ENCODE measurements at places on chromosomes 7 and 10.
A peak's percentile ranks its signal among the peaks of the same experiment; 100 is the strongest.

DNA sequence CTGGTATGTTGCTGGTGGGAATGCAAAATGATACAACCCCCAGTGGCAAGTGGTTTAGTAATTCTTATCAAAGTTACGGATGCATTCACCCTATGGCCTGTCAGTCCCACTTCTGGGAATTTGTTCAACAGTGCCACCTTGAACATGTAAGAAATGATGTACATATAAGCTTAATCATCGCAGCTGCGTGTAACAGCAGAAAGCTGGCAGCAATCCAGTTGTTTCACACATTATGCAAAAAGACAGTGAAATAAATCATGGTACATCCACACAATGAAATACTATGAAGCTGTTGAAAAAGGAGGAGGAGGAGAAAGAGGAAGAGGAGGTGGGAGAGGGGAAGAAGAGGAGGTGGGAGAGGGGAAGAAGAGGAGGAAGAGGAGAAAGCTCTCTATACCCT lies 76.2 kb upstream of the MYL10 start:
- no peak for DNase-seq

DNA sequence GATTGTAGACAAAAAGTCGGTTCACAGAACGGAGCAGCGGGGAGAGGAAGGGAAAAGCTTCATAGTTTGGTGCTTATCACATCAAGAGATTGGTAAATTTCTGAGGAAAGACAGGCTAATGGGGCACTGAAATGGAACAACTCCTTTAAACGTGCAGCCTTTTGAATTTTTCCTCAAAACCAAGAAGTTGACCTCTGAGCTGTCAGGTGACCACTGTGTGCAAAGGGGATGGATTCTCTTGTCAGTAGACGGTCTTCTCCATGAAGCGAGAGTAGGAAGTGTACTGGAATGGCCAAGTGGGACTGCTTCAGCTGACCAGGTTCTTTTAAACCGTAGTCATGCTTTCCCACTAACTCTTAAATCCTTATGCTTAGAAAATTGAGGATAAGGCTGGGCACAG lies 11.2 kb upstream of the ZSCAN21 start:
- no peak for DNase-seq

GRCh38 chr10:13400196-13400965 lies 52.3 kb upstream of the SEPHS1 start:
- DNase-seq: no peak

- peak; percentile 54 for DNase-seq
These were observed 1326.3 kb downstream of the XPNPEP1 start for GRCh38 chr10:108597031-108597430.

DNA sequence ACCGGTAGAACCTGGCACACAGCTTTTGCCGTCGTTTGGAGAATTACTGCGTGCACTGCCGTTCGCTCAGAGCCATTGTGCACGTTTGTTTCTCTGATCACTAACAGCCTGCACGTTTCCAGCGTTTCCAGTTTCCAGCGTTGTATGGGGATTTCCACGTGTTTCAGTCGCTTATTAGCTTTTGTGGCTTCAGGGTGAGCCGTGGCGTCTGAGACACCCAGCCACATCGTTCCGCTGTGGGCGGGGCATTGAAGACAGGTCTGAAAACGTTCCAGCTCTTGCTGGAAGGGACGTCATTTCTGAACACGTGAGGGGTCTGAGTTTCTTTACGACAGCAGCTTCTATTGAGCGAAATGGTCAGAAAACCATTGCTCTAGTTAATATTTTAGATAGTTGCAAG lies 164.8 kb downstream of the DNAJB6 start:
- DNase-seq: no peak

GRCh38 chr7:135717693-135718092 lies 10.3 kb downstream of the SLC13A4 start:
- no peak for DNase-seq

- DNase-seq: peak; percentile 74
These were observed 588 bp downstream of the GLI3 start for GRCh38 chr7:42236266-42236975.

DNA sequence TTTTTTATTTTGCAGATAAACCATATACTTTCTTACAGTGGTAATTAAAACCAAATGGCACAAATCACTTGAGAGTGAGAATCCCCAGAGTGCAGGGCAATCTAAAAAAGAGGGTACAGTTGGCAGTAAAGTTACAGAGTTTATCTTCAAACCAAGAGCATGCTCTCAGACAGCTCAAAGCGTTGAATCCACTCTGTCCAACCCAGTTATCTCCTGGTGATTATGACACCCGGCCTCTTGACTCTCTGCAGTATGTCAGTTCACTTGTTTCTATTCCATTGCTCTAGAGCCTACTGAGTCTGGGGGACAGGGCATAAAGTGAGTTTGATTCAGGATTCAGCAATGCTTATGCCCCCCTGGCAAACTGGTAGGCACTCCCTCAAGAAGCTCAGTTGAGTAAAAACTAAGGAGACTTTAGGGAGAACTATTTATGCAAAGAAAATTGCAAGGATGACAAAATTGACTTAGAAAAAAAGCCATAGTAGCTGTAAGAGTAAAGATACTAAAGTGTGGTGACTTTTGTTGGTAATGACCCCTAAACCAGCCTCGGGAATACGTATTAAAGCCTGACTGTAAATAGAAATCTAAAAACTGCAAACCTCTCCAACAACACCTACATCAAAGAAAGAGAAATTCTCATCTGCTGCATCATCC lies 55.5 kb downstream of the COL1A2 start:
- DNase-seq: no peak

GRCh38 chr10:77290528-77291155 lies 347.0 kb downstream of the KCNMA1 start:
- peak; percentile 99 for DNase-seq

GRCh38 chr7:142629588-142630260 lies 119.5 kb upstream of the PRSS1 start:
- peak; percentile 66 for DNase-seq

- peak; percentile 99 for DNase-seq
These were observed 649.1 kb downstream of the TNS3 start for GRCh38 chr7:46932676-46933424.

GRCh38 chr10:34187201-34187600 lies 627.9 kb downstream of the PARD3 start:
- DNase-seq: peak; percentile 91

GRCh38 chr10:131891196-131891928 lies 9.4 kb upstream of the PPP2R2D start:
- no peak for DNase-seq

GRCh38 chr10:118106426-118106825 lies 59.7 kb upstream of the RAB11FIP2 start:
- DNase-seq: peak; percentile 38

DNA sequence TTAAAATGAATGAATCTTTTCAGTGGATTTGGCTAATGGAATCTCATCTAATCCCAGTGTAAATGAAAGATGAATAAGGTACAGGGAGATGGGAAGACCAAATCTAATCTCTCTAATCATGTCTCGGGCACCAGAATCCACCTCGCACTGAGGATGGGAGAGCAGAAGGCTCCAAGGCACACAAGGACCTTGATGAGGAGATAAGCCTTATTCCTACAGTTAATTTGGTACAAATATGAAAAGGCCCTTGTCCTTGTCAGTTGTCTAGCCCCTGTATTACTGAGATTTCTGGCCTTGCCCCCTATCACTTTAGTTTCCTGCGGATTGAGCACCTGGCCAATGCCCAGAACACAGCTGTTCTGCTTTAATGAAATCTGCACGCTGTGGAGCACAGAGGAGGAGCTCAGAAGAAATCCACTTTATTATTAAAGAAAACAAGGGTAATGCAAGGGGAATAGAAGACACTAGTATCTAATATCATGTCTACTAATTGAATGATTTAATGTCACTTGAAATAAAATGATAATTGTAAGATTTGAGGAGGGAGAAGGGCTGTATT lies 321.4 kb upstream of the HGF start:
- no peak for DNase-seq

DNA sequence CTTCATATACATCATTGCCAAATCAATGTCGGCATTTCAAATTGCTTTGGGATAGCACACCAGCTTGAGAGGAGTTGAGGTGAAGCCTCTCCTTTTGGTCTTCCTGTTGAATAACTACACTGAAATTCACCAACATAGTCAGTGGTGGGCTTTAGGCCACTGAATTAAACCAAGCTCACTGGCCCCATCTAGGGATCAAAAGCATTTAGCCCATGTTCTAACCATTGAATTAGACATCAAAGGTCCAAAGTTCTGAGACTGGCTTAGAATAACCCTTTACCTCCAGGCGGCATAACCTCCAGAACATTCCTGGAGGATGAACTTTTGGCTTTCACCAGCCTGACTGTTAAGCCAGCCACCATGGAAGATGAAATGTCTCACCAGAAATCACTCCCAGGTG lies 54.6 kb downstream of the BPGM start:
- peak; percentile 59 for DNase-seq

DNA sequence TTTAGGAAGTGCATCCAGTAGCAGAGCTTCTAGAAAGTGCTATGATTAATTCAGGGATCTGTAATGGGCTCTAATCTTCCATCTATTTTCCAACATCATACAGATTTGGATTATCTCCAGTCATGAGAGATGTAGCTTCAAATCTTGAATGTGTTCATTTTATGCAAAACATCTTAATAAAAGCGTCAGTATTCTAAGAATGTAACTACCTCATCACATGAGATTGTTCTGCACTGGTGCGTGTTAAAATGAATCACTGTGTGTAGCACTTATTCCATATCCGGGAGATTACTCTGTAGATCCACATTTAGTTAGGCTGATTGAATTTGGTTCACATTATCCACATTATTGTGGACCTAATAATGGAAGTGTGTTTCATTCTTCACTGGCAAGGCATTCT lies 344.9 kb upstream of the CHRM2 start:
- peak; percentile 46 for DNase-seq

DNA sequence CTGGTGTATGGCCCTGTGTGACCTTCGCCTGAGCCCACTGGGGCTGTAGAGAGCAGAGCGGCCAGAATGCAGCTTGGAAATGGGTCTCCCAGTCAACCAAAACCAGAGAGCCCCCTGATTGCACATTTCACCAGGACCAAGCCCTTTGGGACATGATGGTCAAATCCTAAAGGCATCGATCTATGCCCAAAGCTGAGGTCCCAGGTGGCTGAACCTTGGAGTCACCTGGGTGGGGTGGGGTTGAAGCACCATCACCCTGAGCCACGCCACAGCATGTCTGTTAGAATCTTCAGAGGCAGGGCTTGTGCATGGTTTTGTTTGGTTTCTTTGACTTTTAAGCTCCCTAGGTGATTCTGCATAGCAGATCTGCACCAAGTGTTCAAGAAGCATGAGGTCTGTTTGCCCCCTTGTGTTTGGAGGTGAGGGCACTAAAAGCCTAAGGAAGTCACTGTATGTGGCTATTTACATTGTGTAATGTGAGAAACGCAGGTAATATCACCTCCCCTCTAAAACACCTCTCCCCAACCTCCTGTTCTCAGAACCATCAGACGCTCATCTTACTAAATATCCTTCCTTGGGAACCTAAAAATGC lies 9.6 kb downstream of the PKD1L1 start:
- no peak for DNase-seq

DNA sequence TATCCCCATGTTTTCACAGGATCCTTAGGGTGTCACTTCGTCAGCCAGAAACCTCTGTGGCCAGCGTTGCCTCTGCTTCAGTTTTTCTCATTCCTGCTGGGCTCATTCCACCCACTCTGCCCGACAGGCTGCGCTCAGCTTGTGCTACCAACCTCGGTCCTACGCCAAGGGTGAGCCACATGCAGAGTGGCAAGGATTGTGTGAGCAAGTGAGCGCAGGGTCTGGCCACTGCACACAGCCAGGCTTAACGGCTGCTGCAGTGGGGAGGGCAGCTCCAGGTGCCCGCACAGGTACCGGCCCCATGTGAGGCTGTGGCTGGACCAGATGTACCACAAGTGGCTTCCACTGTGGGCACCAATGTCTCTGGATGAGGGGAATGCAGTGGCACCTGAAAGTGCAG lies 329.2 kb downstream of the AUTS2 start:
- DNase-seq: no peak

- DNase-seq: peak; percentile 78
These were observed 79.0 kb upstream of the PLXNA4 start for GRCh38 chr7:132655131-132655727.

- no peak for DNase-seq
These were observed 503.6 kb upstream of the MGMT start for GRCh38 chr10:128963211-128964099.

DNA sequence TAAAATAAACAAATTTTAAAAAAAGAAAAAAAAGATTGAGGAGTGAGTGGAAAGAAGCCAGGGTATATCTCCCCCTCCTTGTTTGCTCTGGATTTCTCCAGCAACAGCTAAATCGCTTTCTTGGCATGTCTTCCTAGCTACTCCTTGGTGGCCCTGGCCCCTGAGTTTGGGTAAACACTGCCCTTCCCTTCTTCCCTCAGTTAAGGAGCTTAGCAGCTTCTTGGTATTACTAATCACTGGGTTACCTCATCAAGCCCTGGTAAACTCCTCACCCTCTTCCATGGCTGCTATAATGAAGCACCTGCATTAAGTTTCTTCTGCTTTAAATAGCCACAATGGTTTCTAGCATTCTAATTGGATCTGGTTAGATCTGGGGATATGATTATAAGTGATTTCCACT lies 269.8 kb downstream of the FZD1 start:
- no peak for DNase-seq

DNA sequence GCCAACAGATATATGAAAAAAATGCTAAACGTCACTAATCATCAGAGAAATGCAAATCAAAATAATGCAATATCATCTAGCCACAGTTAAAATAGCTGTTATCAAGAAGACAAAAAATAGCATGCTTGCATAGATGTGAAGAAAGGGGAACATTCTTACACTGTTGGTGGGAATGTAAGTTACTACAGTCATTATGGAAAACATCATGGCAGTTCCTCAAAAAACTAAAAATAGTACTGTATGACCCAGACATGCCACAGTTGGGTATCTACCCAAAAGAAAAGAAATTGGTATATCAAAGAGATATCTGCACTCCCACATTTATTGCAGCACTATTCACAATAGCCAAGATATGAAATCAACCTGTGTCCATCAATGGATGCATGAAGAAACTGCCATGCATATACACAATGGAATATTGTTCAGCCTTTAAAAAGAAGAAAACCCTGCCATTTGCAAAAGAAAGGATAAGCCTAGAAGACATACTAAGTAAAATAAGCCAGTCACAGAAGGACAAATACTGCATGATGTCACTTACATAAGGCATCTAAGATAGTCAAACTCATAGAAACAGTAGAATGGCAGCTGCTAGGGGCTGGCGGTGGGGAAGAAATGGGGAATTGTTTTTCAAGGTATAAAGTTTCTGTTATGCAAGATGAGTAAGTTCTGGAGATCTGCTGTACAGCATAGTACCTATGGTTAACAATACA lies 107.0 kb downstream of the PTPN20 start:
- DNase-seq: no peak

DNA sequence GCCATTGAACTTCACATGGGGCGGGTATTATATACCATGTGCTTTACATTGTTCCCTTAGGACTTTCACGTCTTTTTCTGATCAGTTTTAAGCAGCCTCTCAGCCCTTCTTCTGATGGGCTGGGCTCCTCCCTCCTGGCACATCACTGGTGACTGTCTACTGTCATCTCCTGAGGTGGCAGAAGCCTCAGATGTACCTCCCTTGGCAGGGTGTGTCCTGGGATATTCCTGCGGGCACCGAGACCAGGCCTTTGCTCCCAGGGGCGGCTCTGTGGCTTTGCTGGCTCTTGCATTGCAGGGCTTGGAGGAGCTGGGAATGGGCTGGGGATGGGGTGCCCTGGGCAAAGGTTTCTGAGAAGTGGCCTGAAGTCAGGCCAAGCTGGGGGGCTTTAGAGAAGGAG lies 34.6 kb upstream of the GOLGA7B start:
- no peak for DNase-seq

- peak; percentile 44 for DNase-seq
These were observed 45.5 kb upstream of the DDC start for GRCh38 chr7:50610521-50611277.

- DNase-seq: no peak
These were observed 222.3 kb upstream of the MKLN1 start for GRCh38 chr7:131105294-131105798.
